Mesenchymal stem cell (in vitro differentiated cells and primary cell): ENCODE measurements at places on chromosomes 11 and 22.
A peak's percentile ranks its signal among the peaks of the same experiment; 100 is the strongest.

GRCh38 chr11:133518702-133519264, 13.5 kb downstream of the OPCML start:
- no peaks in the 10 kb centered on the region for H3K36me3 ChIP-seq
- no peak for DNase-seq
- no peaks in the 10 kb centered on the region for H3K27me3 ChIP-seq
- H3K4me1 ChIP-seq = no peaks in the 10 kb centered on the region
- H3K4me3 ChIP-seq = no peak overlapping the region

- H3K36me3 ChIP-seq = no peaks in the 10 kb centered on the region
- H3K27me3 ChIP-seq = no peaks in the 10 kb centered on the region
- H3K4me3 ChIP-seq = peak overlapping the region; percentile 12
- no peak overlapping the region for H3K27ac ChIP-seq
Observed at GRCh38 chr11:45556851-45557707, 108.3 kb downstream of the CHST1 start.

DNA sequence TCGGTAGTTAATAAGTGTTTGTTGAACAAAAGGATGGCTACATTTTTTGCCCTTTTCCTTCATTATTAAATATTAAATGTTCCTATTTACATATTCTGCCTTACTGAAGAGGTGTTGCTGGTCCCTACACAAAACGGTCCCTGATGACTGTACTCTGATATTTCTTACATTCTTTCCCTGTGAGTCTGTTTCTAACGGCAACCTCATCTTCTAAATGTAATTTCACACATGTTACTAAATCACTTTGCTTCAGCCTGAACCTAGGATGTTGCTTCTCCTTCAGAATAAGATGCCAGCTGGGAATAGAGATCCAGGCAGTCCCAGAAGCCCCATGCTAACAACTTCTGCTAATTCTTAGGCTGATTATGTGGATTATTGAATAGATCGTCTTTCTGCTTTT, 50.3 kb downstream of the SPON1 start:
- no peak for DNase-seq
- peaks cover 8% of the 10 kb centered on the region for H3K27me3 ChIP-seq

DNA sequence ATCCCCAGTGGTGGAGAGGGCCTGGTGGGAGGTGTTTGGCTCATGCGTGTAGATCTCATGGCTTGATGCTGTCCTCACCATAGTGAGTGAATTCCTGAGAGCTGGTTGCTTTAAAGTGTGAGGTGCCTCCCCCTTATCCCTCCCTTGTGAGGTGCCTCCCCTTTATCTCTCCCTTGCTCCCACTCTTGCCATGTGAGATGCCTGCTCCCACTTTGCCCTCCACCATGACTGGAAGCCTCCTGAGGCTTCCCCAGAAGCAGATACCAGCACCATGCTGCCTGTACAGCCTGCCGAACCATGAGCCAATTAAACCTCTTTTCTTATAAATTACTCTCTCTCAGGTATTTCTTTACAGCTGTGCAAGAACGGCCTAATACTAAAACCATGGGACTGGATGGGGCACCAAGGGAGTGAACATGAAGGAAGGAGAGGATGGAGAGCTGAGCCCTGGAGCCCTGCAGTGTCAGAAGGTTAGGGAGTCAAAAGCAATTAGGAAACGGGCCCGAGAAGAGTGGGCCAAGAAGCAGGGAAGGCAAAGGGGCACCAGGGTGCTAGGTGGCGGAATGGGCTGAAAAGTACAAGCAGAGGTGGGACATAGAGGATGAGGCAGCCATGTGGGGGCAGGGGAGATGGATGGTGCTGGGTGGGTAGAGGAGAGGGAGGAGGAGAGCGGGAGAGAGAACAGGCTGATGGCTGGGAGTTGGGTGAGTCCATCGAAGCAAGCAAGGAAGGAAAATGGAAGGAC, 9.4 kb downstream of the IFITM10 start:
- no peak overlapping the region for H3K27ac ChIP-seq
- H3K4me1 ChIP-seq = no peaks in the 10 kb centered on the region
- H3K4me3 ChIP-seq = no peak overlapping the region
- DNase-seq = no peak

DNA sequence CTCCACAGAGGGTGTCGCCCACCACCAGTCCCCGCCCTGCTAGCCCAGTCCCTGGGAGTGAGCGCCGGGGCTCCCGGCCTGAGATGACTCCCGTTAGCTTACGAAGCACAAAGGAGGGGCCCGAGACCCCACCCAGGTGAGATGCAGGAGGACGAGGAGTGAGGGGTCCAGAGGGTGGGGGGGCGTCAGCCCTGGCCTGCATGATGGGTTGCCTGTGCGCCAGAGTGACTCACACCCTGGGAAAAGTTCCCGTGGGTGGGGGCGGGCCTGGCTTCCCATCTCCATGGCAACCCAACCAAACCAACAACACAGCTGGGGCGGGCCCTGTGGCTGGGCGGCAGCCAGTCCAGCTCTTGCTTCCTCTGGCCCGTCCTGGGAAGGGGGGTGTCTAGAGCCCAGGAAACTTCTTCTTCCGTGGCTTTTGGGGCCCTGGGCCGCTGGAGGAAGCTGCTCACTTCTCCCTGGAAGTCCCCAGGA, 4.5 kb downstream of the GAS2L1 start:
- DNase-seq = peak; percentile 98
- H3K4me1 ChIP-seq = peaks cover 62% of the 10 kb centered on the region
- peaks cover 43% of the 10 kb centered on the region for H3K36me3 ChIP-seq
- no peak overlapping the region for H3K4me3 ChIP-seq

DNA sequence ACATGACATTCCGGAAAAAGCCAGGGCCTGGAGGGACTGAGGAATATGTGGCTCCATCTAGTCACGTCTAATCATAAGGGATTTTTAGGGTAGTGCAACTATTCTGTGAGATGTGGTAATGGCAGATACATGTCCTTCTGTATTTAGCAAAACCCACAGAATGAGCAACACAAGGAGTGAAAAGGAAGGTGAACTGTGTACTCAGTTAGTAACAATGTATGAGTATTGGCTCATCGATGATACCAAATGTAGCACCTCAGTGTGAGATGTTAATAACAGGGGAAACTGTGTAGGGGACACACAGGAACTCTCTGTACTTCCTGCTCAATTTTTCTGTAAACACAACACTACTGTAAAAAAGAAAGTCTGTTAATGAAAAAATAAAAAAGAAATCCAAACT, 42.0 kb upstream of the CARS1 start:
- H3K27ac ChIP-seq = no peak overlapping the region
- H3K27me3 ChIP-seq = no peaks in the 10 kb centered on the region
- peaks cover 17% of the 10 kb centered on the region for H3K4me1 ChIP-seq
- H3K4me3 ChIP-seq = no peak overlapping the region
- DNase-seq = no peak

- no peak overlapping the region for H3K4me3 ChIP-seq
- H3K27ac ChIP-seq = no peak overlapping the region
- peaks cover 4% of the 10 kb centered on the region for H3K27me3 ChIP-seq
- H3K36me3 ChIP-seq = no peaks in the 10 kb centered on the region
- peaks cover 6% of the 10 kb centered on the region for H3K4me1 ChIP-seq
- peak; percentile 28 for DNase-seq
Observed at GRCh38 chr11:32884770-32885384, 7.7 kb upstream of the QSER1 start.

DNA sequence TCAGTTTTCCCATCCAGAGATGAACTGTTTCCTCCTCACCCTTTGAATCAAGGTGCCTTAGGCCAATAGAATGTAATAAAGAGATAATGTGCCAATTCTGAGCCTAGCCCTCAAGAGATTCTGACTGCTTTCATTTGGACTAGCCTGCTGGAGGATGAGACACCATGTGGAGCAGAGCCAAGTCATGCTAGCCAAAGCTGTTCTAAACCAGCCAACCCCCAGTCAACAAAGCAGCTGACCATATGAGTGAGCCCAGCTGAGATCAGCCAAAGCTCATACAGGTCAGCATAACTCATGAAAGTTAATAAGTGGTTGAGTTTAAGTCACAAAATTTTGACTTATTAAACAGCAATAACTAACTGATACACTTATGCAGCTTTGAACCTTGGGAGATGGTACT, 66.7 kb upstream of the DBX1 start:
- H3K27me3 ChIP-seq = peaks cover 20% of the 10 kb centered on the region
- no peak for DNase-seq
- no peak overlapping the region for H3K4me3 ChIP-seq
- no peaks in the 10 kb centered on the region for H3K36me3 ChIP-seq
- no peaks in the 10 kb centered on the region for H3K4me1 ChIP-seq

GRCh38 chr11:1151366-1152315, 6.1 kb upstream of the MUC5AC start:
- no peak for DNase-seq
- H3K4me3 ChIP-seq = no peak overlapping the region
- no peaks in the 10 kb centered on the region for H3K27me3 ChIP-seq
- no peaks in the 10 kb centered on the region for H3K36me3 ChIP-seq
- H3K27ac ChIP-seq = peak overlapping the region; percentile 77

GRCh38 chr22:24185501-24186351, 4.4 kb downstream of the SUSD2 start:
- DNase-seq = no peak
- H3K4me1 ChIP-seq = peaks cover 16% of the 10 kb centered on the region
- H3K36me3 ChIP-seq = no peaks in the 10 kb centered on the region
- H3K27me3 ChIP-seq = no peaks in the 10 kb centered on the region
- H3K27ac ChIP-seq = no peak overlapping the region

DNA sequence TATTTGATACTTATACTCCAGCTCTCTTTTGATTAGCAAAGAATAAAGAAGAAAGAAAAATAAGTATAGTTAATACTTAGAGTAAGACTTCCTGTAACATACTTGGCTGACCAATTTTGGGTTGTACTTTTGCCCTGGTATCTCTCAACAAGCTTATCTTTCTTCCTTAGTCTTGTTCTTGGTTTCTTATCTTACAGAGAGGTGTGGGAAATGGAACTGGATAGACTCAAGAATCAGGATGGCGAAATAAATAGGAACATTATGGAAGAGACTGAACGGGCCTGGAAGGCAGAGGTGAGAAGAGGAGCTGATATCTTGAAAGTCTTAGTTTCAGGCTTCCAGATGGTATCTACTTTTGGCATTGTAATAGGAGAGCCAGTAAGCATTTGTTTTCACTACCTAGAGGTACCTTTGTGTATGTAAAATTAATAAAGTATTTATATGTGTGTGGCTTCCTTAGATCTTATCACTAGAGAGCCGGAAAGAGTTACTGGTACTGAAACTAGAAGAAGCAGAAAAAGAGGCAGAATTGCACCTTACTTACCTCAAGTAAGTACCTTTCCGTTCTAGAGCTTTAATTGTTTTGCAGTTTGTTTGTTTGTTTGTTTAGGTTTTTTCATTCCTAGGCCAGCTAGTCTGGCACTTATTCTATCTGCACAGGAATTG, 11.3 kb upstream of the BACE1-AS start:
- H3K27ac ChIP-seq = no peak overlapping the region
- H3K36me3 ChIP-seq = peaks cover 43% of the 10 kb centered on the region
- peaks cover 7% of the 10 kb centered on the region for H3K4me1 ChIP-seq
- H3K27me3 ChIP-seq = no peaks in the 10 kb centered on the region
- no peak overlapping the region for H3K4me3 ChIP-seq

DNA sequence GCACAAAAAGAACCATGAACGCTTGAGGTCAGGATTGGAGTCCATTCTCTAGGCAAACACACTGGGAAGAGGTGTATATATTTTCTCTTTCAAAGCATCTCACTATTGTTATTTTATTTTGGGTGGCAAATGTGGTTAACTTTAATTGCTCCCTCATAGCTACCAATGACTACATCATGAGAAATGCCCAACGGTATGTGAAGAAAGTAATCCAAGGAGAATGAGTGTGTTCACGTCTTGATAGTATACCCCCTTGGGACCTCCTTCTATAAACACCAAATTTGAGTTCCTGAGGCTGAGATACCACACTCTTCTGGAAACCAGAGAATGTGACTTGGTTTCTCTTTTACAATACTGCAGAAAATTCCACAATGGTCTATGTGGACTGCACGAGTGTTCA, 15.8 kb downstream of the OR8D1 start:
- H3K27ac ChIP-seq = no peak overlapping the region
- H3K36me3 ChIP-seq = no peaks in the 10 kb centered on the region
- no peaks in the 10 kb centered on the region for H3K27me3 ChIP-seq
- DNase-seq = no peak
- H3K4me3 ChIP-seq = no peak overlapping the region
- H3K4me1 ChIP-seq = no peaks in the 10 kb centered on the region

- H3K4me1 ChIP-seq = no peaks in the 10 kb centered on the region
- no peak for DNase-seq
- H3K36me3 ChIP-seq = no peaks in the 10 kb centered on the region
Observed at GRCh38 chr11:23875176-23875850, 621.5 kb upstream of the LUZP2 start.

DNA sequence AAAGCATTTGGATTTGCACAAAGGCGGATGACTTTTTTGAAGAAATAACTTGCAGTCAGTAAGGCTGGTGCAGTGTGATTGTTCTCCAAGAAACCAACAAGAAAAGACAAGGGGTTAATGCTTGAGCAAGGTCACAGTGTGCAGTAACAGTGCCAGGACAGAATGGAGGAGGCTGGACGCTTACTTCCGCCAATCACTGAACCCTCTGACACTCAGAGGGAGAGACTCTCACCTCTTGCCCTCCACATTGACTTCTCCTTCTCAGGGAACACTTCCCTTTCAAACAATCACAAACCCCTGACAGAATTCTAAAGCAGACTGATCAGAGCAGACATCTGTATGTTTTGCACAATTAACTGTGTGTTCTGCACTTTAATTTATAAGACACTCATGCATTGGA, 228.4 kb downstream of the BLID start:
- H3K27ac ChIP-seq = no peak overlapping the region
- DNase-seq = no peak
- no peaks in the 10 kb centered on the region for H3K4me1 ChIP-seq
- H3K4me3 ChIP-seq = no peak overlapping the region

GRCh38 chr22:45216133-45217003, 24.3 kb downstream of the KIAA0930 start:
- peak overlapping the region; percentile 38 for H3K4me3 ChIP-seq
- no peaks in the 10 kb centered on the region for H3K36me3 ChIP-seq
- no peaks in the 10 kb centered on the region for H3K27me3 ChIP-seq
- no peak overlapping the region for H3K27ac ChIP-seq
- peaks cover 28% of the 10 kb centered on the region for H3K4me1 ChIP-seq

DNA sequence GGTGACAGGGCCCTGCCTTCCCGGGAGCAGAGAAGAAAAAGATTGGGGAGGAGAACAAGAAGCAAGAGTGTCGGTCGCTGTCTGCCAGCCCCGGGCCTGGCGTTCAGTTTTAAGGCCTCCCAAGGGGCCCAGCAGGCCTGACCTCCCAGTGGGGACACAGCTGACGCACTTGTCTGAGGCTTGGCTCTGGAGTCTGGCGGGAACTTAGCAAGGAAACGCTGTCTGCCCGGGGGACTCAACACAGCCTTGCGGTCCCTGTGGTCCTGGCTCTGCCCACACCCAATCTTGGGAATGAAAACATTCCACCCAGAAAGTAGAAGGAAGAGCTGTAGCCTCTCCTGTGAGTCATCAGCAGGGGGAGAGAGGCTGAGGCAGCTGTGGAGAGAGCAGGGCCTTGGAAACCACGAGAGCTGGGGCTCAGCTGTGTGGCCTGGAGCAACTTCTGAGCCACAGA, 54.4 kb downstream of the TRAF6 start:
- DNase-seq = peak; percentile 99
- H3K27ac ChIP-seq = peak overlapping the region; percentile 98
- H3K36me3 ChIP-seq = no peaks in the 10 kb centered on the region
- H3K27me3 ChIP-seq = no peaks in the 10 kb centered on the region
- no peak overlapping the region for H3K4me3 ChIP-seq
